Stomach (tissue), 19 donors: ENCODE measurements at places on chromosomes 6 and 20.
A peak's percentile ranks its signal among the peaks of the same experiment; 100 is the strongest.

- no peak for DNase-seq
These were observed 107.1 kb upstream of the ASF1A start for GRCh38 chr6:118786596-118787453.

DNA sequence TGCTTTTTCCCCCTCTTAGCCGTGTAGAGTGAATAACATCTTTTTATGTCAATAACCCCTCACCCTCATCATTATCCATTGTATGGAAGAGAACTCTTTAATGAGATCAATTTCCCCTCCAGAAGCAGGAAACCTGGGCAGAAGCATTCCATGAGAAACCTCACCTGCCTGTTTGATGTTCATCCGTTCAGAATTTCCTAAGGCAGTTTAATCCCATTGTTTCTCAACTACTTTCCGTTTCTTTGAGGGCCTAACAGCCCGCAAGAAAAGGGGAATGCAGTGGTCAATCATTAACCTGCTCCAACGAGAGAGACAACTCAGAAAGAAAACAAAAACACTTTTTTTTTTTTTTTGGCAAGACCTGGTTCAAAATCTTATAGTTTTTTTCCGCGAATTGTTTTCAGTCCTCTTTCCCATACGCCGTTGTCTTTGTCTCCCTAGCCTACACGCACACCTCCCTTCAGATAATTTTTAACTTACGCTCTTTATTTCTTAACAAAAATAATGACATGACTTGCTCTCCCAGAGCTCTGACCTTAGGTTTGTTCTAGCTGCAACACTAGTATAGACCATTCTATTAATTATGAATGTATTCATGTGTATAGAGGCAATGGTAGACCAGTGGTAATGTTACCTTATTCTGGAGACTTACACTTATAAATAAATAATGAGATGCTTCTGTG, 25.6 kb upstream of the ID4 start:
- DNase-seq: no peak

DNA sequence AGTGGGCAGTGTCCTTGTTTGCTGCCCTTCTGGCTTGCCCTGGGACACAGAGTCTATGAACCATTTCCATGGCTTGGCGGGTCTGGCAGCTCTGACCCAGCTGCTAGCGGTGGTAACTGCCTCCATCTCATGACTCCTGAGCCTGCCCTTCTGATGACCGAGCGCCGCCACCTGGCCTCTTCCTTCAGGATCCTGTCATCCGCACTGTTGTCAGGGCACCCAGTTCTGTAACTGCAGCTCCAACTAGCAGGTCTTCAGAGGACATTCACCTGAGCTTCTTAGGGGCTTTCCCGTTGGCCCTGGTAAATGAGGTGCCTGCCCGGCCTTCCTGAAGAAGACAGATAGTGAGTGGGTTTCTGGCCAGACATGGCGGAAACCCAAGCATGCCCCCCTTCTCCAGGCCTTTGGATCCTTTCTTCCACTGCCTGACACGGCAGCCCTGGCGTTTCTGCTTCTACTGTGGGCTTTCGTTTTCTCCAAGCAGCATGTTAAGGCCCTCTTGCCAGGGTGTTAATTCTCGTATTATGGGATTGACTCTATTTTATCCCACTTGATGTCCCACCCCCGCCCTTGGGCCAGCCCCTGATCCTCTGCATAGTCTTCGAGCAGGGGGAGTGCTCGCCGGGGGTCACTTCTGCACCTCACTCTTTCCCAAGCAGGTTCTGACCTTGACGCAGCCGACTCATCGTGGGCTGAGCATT, 24.7 kb downstream of the PACSIN1 start:
- no peak for DNase-seq

- peak; percentile 19 for DNase-seq
These were observed 36.8 kb upstream of the ZBP1 start for GRCh38 chr20:57656821-57657534.

DNA sequence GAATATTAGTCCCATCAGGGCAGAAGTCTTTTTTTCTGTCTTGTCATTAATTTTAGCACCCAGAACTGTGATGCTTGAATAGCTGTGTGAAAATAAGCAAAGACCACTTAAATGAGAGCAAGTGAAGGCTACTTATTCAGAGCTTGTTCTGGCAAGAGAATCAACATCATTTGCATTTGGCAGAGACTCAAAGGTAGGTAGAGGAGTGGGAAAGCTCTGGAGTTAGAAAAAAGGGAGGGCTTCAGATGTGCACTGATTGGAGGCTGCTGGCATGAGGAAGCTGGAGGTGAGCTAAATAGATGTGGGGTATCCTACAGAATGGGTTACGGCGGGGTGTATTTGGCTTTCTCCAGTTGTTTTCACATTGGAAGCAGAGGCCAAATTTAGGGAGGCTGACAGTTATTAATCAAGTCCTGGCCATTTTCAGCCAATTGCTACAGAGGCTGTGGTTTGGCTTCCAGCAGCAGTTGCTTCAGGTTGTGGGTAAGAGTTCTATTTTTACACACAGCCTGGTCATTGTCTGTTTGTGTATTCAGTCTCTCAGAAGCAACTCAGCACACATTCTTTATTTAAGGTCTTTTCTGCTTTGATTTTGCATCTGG, 254.3 kb downstream of the BTBD3 start:
- DNase-seq: no peak

DNA sequence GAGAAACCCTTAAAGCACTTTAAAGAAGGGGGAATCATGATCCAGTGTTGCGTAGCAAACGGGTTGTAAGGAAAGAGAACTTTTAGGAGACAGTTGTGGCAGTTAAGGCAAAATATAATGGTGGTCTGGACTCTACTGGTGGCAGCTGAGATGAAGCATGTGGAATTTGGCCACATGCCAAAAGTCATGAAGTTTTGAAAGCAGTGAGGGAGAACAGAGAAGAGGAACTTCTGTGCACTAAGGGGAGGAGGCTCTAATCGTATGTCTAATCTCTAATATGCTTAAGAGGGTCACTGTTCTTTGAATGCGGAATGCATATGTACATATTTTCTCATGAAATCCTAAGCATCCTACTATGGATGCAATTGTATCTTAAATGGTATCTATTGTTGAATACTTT, 91.5 kb downstream of the RIMS1 start:
- peak; percentile 20 for DNase-seq

DNA sequence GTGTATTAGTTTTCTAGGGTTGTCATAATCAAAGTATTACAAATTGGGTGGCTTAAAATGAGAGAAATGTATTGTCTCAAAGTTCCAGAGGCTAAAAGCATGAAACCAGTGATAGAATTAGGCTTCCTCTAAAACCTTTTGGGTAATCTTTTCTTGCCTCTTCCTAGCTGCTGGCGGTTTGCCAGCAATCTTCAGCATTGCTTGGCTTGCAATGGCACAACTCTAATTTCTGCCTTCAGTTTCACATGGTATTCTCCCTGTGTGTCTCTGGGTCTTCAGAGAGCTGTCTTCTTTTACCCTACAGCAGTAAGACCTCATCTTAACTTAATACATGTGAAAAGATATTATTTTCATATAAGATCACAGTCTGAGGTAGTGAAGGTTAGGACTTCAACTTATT, 479.1 kb upstream of the GJE1 start:
- DNase-seq: no peak

DNA sequence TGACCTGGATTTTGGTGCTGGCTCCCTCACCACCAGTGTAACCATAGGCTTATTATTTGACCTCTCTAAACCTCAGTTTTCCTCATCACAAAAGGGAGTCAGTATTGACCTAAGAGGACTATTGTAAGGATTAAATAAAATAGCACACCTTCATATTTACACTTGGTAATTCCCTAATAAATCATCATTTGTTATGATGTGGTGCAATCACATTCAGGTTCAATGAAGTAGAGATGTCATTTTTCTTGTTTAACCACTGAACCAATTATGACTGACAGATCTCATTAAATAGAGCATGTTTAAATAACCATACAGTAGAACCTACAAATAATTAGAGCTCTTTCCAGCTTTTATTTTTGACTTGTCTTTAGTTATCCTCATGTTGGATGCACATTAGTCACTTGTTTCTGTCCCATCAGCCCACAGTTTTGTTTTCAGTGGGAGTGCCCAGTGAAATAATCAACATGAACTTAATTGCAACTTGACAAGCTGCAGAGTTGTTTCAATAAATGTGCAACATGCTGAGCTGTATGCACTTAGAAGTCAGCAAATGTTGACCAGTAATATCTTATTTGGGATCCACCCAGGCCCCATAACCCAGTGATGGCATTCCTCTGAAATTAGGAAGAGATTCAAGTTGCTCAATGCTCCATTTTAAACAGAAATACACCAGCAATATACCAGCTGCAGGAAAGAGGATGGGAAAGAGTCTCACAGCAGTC, 451.7 kb upstream of the MARCKS start:
- peak; percentile 29 for DNase-seq

DNA sequence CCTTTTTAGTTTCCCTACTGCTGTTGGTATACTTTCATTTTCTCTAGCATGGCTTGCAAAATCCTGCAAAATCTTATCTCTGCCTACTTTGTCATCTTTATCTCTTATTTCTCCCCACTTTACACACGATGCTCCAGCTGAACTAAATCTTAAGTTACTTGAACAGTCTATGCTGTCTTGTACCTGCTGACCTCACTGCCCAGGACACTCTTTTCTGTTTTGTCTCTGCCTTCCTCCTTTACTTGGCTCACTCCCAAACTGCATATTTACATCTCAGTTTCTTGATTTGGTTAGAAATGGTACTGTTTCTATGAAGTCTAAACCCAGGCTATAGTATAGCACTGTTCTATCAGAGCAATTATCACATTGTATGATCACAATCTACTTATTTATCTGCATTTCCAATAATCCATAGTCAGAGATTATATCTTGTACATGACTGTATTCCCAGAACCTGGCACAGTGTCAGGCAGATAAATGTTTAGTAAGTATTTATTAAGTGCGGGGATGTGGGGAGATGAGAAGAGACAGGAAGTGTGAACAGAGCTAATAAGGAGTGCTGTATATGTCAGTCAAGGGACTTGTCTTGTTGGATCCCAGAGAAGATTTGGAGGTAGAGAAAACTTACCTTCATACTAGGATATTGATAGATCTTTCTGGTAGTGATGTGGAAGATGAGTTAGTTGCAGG, 57.6 kb downstream of the ADGRG6 start:
- DNase-seq: no peak

DNA sequence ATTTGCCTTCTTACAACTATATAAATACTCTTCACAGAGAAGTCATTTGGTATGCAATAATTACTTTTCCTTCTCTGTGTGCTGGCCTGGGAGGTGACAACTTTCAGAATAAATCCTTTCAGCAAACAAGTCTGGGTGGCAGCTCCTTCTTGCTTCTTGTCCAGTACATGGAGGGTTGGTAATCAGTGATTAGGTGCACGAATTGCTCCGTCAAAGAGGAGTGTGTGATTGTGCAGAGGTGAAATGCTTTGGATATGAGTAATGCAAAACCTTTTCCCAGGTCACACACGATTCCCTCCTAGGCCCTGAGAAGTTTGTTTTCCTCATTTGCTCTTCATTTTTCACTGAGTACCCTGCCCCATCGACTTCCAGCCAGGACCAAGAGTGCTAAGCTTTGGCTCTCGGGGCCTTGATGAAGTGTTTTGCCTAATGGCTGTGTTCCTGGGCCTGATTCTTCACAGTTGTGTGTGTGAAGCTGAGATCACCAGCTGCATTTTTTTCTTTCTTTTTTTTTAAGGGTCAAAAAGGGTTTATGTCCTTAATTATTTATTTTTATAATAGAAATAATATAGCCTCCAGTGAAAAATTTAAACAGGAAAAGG, 216.5 kb downstream of the ZMYND8 start:
- peak; percentile 39 for DNase-seq

- DNase-seq: no peak
These were observed 287.6 kb downstream of the PHF3 start for GRCh38 chr6:63923139-63923739.

DNA sequence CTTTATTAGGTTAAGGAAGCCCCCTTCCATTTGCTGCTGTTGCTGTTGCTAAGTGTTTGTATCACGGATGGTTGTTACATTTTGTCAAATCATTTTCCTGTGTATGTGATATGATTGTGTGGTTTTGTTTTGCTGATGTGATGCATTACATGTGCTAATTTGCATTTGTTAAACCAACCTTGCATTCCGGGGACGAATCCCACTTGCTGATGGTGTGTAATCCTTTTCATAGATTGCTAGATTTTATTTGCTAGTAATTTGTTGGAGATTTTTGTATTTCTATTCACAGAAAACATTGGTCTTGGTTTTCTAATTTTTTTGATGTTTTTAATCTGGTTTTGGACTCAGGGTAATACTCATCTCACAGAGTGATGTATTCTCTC, 167.8 kb downstream of the WDR27 start:
- no peak for DNase-seq

DNA sequence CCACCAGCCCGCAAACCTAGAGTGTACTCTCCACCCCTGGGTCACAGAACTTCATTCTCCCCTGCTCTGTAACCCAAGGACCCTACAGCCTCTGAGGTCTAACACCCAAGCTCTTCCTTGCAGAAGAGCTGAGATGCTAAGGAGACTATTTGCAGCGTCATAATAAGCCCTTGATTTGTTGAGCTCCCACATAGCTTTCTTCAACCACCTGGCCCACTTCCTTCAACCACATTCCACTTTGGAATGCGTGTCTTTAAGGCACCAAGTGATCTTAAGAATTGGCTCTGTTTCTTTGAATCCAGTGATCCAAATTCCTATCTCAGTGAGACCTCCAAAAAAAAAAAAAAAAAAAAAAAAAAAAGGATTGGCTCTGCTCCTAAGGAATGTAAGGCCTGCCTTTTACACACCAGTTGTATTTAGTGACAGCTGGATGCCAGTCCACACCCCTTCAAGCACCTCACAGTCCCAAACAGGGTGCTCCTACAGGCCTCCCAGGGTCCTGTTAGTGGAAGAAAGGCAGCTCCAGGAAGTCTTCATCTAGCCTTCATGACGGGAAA, 106.2 kb downstream of the UBE3D start:
- DNase-seq: no peak

DNA sequence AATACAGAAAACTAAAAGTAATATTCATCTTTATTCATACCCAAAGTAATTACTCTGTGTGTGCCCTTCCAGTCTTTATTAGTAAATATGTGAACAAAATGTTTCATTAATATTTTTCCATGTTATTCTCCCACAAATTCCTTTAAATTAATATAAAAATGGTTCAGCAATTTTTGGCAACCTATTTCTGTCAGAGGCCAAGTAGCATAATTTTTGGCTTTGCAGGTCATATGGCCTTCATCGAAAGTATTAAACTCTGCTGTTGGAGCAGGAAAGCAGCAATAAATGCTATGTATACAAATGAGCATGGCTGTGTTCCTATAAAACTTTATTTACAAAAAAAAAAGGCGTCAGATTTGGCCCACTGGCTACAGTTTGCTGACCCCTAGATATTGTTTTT, 16.1 kb downstream of the ZC2HC1B start:
- no peak for DNase-seq

DNA sequence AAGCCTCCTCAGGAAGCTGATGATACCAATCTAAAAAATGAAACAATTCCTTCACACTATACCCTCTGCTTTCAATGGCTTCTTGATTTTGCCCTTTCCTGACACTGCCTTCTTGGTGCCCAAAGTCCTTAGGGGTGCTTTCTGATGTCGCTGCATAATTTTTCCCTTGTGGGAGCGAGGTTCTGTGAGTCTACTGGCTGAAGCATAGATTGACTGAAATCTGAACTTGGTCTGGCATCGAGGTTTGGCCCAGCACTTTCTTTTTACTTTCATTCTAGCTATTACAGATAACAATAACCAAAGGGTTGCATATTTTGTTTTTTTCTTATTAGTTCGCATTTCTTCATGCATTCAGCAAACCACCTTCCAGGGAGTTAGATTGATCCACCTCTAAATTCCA, 65.8 kb downstream of the E2F3 start:
- DNase-seq: no peak

GRCh38 chr20:9160757-9161156, 91.9 kb downstream of the PLCB4 start:
- peak; percentile 32 for DNase-seq
